Adrenal gland (tissue), 19 donors: ENCODE measurements at places on chromosomes 4 and X.
A peak's percentile ranks its signal among the peaks of the same experiment; 100 is the strongest.

DNA sequence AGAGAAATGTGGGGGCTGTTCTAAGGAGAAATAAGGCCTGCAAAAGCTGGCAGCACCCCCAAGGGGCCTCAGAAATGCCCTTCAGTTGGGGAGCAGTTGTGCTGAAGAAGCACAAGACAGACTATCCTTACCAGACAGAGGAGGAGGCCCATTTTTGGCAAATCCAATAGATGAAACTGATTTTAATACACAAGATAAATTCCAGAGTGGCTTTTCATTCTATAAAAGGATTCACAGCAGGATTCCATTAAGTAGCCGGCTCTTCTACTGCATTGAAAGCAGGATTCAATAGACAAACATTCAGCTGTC, 8.1 kb downstream of the SEPTIN6 start:
- no peak for DNase-seq

DNA sequence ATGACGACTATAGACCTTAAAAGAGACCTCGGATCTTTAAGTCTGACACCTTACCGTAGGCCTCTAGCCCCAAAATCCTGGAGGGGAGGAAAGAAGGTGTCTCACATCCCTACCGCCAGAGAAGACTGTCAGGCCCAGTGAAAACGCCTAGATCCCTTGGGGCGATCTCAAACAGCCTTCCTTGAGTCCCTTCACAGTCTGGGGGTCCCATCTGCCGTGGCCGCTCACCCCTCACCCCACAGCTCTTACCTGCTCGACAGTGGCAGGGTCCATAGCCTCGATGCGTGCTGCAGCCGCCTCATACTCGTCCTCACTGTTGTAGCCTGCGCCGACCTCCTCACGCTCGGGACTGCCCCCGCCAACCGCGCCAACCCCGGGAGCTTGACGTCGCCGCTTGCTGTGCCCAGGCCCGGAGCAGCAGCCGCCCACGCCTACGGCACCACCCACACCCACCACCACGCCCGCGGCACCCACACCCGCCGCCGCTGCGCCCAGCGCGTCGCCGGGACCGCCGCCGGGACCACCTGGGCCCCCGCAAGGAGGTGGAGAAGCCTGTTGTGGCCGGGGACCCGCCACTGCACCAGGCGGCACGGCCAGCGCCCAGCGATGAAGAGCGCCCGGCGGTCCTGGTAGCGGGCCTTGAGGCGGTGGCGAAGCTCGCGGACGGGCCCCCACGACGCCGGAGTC, 536 bp downstream of the OTUD5 start:
- peak; percentile 54 for DNase-seq

GRCh38 chr4:2218436-2218835, 23.5 kb downstream of the HAUS3 start:
- DNase-seq: no peak

GRCh38 chr4:5821665-5822358, 71.1 kb downstream of the CRMP1 start:
- DNase-seq: no peak

DNA sequence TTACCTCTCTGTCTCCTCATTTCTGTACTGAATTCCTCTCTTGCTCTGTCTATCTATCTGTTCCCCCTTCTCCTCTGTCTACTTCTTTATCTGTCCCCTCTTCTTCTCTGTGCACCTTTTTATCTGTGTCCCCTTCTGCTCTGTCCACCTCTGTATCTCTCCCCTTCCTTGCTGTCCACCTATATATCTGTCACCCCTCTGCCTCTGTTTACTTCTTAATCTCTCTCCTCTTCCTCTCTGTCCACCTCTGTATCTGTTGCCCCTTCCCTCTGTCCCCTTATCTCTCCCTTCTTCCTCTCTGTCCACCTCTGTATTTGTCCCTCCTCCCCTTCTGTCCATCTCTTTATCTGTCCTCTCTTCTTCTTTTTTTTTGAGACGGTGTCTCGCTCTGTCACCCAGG, 8.9 kb downstream of the CCDC22 start:
- no peak for DNase-seq
